ENCODE measurements at places on chromosomes 13 and 19.
A peak's percentile ranks its signal among the peaks of the same experiment; 100 is the strongest.

GRCh38 chr19:39696387-39696786 lies 7.9 kb upstream of the LGALS14 start:
- no peak for DNase-seq
- no peaks in the 10 kb centered on the region for H3K4me1 ChIP-seq
- no peak overlapping the region for H3K27ac ChIP-seq
- peaks cover 32% of the 10 kb centered on the region for H3K27me3 ChIP-seq
- H3K4me3 ChIP-seq, result no peak overlapping the region

GRCh38 chr19:10881403-10882107 lies 10.2 kb downstream of the CARM1 start:
- peaks cover 28% of the 10 kb centered on the region for H3K36me3 ChIP-seq
- no peak overlapping the region for H3K4me3 ChIP-seq
- peaks cover 42% of the 10 kb centered on the region for H3K4me1 ChIP-seq
- DNase-seq, result no peak

DNA sequence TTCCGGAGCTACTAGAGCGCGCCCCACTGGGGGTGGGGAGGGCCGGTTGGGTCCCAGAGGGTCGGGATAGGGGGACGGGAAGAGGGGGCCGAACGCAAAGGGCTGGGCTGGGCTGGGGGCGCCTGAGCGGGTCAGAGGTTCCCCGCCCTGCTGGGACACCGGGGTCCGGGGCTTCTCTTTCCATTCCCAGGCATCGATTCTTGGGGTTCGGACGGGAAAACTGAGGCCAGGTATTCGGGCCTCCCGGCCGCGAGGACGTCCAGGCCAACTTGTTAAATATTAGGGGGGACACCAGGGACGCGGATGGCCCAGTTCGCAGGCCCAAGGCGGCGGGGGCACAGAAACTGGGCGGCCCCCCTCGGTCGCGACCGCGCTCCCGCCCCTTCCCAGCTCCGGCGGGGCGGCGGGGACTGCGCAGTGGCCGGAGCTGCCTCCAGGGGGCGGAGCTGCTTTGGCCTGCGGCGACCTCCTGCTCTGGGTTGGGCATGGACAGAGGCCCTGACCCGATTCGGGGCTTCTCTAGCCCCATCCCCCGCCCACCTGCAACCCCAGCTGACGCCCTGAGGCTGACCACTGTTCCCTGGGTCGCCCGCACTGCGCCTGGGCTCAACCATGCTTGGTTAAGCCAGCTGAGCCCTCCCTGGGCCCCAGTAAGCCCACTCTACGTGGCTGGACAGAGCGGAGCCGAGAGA lies 1.2 kb upstream of the KLF16 start:
- peak; percentile 75 for DNase-seq
- no peaks in the 10 kb centered on the region for H3K27me3 ChIP-seq

DNA sequence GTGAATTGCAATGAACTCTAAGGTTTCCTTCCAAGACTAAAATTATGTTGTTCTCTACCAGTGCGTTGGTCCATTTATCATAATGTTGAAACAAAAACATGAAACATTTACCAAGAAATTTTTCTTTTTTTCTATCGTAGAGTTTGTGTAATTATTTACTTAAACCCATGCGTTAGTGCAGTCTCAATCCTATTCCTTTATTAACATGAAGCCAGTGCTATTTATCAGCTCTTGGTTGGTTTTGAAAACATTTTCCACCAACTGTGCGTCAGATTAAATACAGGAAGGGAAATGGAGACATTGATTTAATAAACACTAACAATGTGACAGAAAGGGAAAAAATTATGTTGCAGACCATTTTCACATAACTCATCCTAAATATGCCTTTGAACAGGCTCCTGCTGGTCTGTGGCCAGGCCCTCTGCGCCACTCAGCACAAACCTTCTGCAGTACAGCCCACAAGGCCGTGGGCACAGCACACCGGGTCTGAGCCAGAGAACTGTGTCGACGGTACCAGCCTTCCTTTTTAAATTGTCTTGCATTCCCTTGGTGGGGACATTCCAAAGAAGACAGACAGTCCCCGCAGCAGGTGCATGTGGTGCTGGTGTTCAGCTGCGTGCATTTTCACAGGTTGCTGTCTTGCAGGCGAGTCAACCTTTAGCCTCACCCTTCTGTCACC lies 135.8 kb downstream of the SHISA2 start:
- H3K4me3 ChIP-seq, result no peak overlapping the region
- H3K4me1 ChIP-seq, result no peaks in the 10 kb centered on the region
- H3K36me3 ChIP-seq, result no peaks in the 10 kb centered on the region
- no peak for DNase-seq

GRCh38 chr13:108360139-108360538 lies 90.6 kb downstream of the TNFSF13B start:
- no peak for DNase-seq
- no peak overlapping the region for H3K4me3 ChIP-seq
- H3K36me3 ChIP-seq, result no peaks in the 10 kb centered on the region
- no peak overlapping the region for H3K27ac ChIP-seq
- peaks cover 9% of the 10 kb centered on the region for H3K27me3 ChIP-seq

- H3K4me3 ChIP-seq, result peak overlapping the region; percentile 79
- peaks cover 45% of the 10 kb centered on the region for H3K36me3 ChIP-seq
- peaks cover 27% of the 10 kb centered on the region for H3K4me1 ChIP-seq
- no peak overlapping the region for H3K27ac ChIP-seq
Measured at GRCh38 chr19:49133621-49134454, 14.5 kb downstream of the PPFIA3 start.

GRCh38 chr13:67977066-67977465 lies 746.9 kb upstream of the PCDH9 start:
- H3K27me3 ChIP-seq, result no peaks in the 10 kb centered on the region
- no peaks in the 10 kb centered on the region for H3K4me1 ChIP-seq
- H3K4me3 ChIP-seq, result no peak overlapping the region

DNA sequence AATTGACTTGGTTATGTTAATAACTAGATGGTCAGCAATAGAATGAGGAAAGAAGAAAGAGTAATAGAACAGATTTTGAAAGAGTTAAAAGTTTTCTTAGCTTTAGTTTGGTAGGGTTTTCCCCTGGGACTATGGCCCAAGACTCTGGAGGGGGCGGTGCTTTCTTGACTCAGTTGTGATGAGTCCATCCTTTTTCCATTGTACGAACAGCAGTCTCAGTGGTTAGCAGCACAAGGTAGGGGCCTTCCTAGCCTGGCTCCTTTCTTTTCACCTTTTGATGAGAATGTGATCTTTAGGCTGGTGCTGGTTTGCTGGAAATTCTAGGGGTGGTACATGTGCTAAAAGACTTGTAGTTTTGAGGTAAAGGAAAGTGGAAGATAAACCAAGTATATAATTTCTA lies 38.8 kb downstream of the ZNF506 start:
- H3K4me3 ChIP-seq, result no peak overlapping the region
- no peak overlapping the region for H3K27ac ChIP-seq
- H3K4me1 ChIP-seq, result peaks cover 23% of the 10 kb centered on the region
- H3K27me3 ChIP-seq, result no peaks in the 10 kb centered on the region

DNA sequence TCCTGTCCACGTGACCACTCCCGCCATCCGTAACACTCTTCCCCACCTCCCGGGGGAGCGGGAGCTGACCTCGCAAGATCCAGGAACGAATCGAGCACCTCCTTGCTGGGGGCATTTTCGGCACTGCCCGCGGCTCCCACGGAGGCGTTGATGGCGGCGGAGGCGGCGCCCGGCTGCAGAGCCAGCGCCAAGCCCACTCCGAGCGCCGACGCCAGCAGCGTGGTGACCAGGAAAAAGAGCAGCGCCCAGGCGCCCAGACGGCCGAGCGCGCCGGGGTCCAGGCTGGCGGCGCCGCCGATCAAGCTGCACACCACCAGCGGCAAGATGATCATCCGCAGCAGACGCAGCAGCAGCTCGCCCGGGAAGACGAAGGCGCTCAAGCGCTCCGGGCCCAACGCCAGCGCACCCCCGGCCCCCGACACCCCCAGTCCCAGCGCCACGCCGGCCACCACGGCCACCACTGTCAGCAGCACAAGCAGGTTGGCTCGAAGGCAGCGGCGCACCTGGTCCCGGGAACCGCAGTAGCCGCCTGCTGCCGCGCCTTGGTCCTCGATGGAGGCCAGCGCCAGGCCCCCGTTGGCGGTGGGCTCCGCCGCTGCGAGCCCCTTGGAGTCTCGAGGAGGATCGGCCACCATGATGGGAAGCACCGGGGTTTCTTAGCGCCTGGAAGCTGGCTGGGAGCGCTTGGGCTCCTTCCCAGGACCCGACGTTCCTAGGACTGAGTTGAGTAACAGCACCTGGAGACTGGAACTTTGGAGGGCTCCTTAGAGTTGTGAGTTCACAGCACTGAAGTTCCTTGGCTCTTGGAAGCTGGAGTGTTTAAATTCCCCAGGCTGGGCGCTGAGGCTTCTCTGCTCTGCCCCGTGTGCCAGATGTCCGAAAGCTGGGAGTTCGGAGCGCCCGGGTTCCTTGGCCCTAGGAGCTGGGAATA lies 798 bp downstream of the SLC1A5 start:
- H3K4me3 ChIP-seq, result peak overlapping the region; percentile 98
- no peaks in the 10 kb centered on the region for H3K27me3 ChIP-seq
- H3K4me1 ChIP-seq, result peaks cover 70% of the 10 kb centered on the region
- H3K36me3 ChIP-seq, result peaks cover 42% of the 10 kb centered on the region
- peak; percentile 35 for DNase-seq
- H3K27ac ChIP-seq, result peak overlapping the region; percentile 97

DNA sequence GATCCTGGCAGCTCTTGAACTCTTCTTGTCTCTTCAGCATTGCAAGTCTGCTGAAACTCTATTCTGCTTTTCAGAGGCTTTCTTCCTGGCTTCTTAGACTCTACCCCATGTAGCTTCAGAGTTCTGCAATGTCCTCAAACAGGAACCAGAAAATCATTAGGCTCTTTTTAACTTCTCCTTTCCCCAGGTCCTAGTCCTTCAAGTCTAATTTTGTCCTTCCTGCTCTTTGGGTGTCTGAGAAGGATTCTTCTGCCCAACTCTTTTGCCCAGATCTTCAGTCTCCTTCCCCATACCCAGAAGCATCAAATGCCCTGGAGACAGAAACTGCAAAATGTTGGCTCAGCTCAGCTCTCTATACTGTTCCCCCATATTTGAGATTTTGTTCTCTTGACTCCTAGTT lies 50.0 kb upstream of the CALM3 start:
- DNase-seq, result no peak
- peaks cover 3% of the 10 kb centered on the region for H3K4me1 ChIP-seq
- peaks cover 5% of the 10 kb centered on the region for H3K36me3 ChIP-seq
- peaks cover 8% of the 10 kb centered on the region for H3K27me3 ChIP-seq

GRCh38 chr13:35785576-35786303 lies 309.3 kb upstream of the MAB21L1 start:
- no peaks in the 10 kb centered on the region for H3K36me3 ChIP-seq
- H3K4me1 ChIP-seq, result no peaks in the 10 kb centered on the region
- H3K27ac ChIP-seq, result no peak overlapping the region
- H3K4me3 ChIP-seq, result no peak overlapping the region
- peaks cover 4% of the 10 kb centered on the region for H3K27me3 ChIP-seq
- DNase-seq, result no peak

DNA sequence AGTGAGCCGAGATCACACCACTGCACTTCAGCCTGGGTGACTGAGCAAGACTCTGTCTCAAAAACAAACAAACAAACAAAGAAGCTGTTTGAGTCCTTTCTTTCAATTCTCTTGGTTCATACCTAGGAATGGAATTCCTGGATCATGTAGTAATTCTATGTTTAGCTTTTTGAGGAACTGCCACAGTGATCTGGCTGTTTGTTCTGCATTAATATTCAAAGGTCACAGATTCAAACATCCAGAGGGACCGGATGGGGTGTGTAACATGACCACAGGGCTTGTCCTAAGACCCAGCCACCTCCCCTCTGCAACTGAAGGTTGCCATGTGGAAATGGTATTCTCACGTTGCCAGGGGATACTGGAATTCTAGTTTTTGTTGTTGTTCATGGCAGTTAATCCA lies 10.2 kb downstream of the COLGALT1 start:
- DNase-seq, result no peak
- peaks cover under 1% of the 10 kb centered on the region for H3K4me1 ChIP-seq
- peaks cover 41% of the 10 kb centered on the region for H3K36me3 ChIP-seq

DNA sequence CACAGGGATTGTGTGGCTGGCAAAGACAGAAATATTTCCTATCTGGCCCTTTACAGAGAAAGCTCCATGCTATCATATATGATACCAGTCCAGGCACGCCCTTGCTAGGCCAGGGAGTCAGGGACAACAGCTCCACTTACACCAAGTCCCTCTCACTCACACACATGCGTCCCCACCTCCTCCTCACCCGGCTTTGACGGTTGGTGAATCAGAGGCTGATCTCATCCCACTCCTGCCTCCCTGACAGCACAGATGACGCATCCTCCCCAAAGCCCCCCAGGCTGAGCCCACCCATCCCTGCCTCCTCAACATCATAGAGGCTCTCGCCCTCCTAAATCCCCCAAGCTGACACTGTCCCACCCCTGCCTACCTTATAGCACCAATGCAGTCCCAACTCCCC lies 62.7 kb downstream of the F2RL3 start:
- H3K4me3 ChIP-seq, result no peak overlapping the region
- H3K27me3 ChIP-seq, result peaks cover 47% of the 10 kb centered on the region
- no peaks in the 10 kb centered on the region for H3K4me1 ChIP-seq
- H3K36me3 ChIP-seq, result no peaks in the 10 kb centered on the region

DNA sequence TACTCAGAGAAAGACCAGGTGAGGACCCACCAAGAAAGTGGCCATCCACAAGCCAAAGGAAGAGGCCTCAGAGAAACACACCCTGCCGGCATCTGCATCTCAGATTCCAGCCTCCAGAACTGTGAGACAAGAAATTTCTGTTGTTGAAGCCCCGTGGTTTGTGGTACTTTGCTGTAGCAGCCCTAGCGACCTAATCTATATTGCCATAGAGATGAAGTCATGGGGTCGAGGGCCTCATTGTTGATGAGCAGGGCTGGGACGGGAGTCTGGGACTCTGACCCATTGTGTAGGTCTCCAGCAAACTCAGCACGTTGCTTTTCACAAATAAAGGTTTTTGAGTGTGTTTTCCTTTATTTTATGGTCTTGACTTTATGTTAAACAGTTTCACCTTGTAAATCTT lies 174.9 kb downstream of the TNFSF13B start:
- no peaks in the 10 kb centered on the region for H3K36me3 ChIP-seq
- no peak for DNase-seq
- no peak overlapping the region for H3K27ac ChIP-seq
- no peak overlapping the region for H3K4me3 ChIP-seq
- no peaks in the 10 kb centered on the region for H3K4me1 ChIP-seq

GRCh38 chr13:93614776-93615175 lies 388.2 kb downstream of the GPC6 start:
- H3K36me3 ChIP-seq, result no peaks in the 10 kb centered on the region
- no peaks in the 10 kb centered on the region for H3K27me3 ChIP-seq
- DNase-seq, result no peak
- H3K4me1 ChIP-seq, result no peaks in the 10 kb centered on the region

DNA sequence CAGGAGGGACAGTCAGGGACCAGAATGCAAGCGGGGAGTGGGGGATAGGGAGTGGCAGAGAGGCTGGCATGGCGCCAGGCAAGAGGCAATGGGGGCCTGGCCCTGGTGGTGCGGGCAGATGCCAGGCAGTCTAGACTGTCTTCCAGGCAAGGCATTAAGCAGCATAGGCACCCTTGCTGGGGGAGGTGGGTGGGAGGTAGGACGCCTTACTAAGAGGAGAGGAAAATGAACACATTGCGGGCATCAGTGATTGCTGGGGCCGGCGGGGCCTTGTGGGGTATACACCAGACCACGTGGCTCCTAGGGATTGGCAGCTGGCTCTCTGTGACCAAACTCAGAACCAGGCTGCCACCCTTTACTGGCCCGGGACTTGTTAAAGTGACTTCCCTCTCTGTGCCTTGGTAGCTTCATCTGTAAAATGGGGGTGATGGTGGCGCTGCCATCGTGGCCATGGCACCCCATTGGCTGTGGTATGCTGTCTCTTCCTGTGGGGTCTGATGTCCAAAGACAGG lies 46.0 kb downstream of the DNM2 start:
- no peaks in the 10 kb centered on the region for H3K27me3 ChIP-seq
- H3K4me3 ChIP-seq, result no peak overlapping the region
- peaks cover 53% of the 10 kb centered on the region for H3K4me1 ChIP-seq
- peak overlapping the region; percentile 79 for H3K27ac ChIP-seq
